Retina (tissue), 1 donor: ENCODE measurements at places on chromosomes 4 and X.

DNA sequence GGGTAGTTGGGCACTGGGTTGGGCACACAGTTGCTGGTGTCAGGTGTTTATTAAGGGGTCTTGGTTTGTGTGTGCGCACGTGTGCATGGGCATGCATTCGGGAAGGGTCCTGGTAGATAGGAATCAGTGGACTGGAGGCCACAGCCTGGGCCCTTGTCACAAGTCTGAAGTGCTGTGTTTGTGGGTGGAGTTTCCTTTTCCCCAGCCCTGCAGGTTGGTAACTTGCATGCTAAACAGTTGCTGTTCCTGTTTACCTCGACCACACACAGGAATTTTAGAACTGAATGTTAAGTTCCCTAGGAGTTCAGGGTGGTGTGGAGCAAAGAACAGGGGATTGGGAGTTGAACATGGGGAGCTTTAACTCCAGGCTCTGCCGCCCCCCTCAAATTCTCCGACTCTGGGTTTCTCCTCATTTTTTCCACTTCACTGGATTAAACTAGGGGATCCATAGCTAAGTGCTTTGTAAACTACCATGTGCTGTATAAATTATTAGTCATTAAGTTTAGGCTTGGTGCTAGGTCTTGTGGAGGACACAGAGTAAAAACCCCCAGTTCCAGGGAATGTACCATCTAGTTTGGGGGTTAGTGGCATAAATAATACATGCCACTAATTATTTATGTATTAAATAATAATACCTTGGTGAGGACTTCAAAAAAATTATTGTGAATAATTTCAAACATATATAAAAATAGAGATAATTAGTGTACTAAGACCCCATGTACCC lies 49.0 kb downstream of the STARD8 start:
- no peak for DNase-seq

GRCh38 chr4:168264903-168265302 lies 53.6 kb downstream of the DDX60 start:
- DNase-seq = no peak

DNA sequence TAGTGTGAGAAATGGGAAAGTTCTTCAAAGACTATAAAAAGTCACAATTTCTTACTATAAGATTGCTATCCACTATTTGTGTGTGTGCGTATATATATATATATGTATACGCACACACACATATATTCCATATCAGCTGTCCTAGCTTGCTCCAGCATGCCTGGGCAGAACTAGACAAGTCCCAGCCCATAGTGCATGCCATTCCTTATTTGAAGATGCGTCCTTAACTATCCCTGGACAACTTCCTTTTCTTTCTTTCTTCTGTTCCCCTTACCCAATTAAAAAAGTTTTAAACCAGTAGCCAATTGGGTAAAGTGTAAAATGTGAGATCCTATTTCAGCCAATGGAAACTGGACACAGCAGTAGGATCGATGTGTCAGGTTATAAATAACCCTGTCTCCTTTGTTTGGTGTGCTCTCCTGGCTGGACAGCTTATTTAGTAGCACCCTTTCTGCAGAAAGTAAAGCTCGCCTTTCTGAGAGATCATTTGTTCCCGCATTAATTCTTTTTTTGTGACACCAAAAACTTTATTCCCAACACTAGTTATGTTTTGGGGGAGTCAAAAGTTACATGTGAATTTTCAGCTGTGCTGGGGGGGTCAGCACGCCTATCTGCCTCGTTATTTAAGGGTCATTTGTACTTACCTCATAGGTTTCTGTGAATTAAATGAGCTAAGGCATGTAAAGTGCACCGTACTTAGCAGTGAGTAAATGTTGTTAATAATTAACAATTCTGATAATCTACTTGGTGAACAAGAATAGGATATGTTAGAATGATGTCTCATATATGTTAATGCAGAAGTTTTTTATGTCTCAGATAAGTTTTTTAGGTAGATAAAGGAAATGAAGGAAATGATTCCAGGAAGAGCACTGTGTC lies 40.9 kb downstream of the KDM6A start:
- no peak for DNase-seq

GRCh38 chr4:114464726-114465272 lies 133.8 kb upstream of the UGT8 start:
- no peak for DNase-seq

GRCh38 chrX:8345473-8345872 lies 119.2 kb upstream of the VCX3B start:
- no peak for DNase-seq

- peak; percentile 1 for DNase-seq
Measured at GRCh38 chrX:116317409-116317808, 119.0 kb upstream of the SLC6A14 start.

DNA sequence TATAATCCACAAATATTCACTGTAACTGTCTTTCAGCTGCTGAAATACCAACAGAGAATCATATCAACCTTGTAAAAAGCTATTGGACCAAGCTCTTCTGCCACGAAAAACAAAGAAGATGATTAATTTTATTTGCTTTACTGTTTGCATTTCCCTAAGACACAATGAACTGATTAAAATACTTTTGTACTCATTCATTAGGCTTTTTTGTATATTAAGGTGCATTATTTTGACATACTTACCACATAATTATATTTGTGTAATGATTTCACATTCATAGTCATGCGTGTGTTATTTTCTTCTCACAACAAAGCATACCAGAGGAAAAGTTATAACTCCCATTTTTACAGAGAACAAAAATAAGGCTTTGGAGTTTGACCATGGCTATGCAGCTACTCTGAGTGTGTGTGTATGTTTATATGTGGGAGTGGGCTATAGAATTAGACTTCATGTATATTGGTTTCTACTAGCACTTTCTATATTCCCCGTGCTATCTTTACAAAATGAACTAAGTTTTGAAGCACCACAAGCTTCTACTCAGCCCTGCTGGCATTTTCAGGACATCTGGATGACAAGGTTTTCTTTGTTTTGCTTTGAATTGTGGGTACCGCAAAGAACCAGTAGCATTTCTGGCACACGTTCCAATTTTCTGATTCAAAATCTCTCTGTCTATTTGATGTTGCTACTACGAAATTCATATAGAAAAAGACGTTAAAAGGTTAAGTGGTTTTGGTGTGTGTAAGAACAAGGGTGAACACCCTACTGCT lies 11.0 kb upstream of the FGF5 start:
- no peak for DNase-seq

DNA sequence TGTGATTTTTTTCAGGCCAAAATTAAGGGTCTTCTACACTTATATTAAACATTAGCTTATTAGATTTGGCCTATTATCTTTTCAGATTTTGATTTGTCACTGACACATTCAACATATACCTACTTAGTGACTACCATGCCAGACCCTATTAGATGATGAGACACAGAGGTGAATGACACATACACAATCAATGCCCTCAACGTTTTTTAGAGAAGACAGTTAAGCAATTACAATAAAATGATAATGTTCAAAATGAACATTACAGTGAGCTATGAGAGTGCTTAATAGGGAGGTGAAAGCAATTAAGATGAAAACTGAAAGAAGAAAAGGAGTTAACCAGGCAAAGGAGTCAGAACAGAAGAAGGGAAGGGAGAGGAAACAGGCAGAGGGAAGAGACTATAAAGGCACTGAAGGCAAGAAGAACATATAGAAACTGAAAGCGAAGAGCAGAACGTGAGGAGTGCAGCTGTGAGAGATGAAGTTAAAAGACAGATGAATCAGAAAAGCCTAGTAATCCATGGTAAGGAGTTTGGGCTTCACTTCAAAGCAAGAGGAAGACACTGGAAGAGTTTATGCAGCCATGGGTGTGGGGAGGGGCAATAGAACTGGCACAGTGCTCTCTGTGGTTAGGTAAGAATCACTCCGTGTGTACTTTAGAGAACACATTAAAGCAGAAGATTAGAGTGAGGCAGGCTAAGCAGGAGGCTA lies 119.0 kb downstream of the REELD1 start:
- no peak for DNase-seq

- no peak for DNase-seq
Measured at GRCh38 chrX:153793291-153793690, 884 bp downstream of the IDH3G start.
